Effector memory CD4-positive, alpha-beta T cell (primary cell): ENCODE measurements at places on chromosomes 2 and 18.

- DNase-seq: no peak
Measured at GRCh38 chr2:112814278-112814677, 22.3 kb downstream of the IL1B start.

GRCh38 chr2:202072226-202072625, 829 bp upstream of the KIAA2012 start:
- DNase-seq: no peak

GRCh38 chr2:170475878-170476277, 239.3 kb upstream of the SP5 start:
- DNase-seq: no peak

DNA sequence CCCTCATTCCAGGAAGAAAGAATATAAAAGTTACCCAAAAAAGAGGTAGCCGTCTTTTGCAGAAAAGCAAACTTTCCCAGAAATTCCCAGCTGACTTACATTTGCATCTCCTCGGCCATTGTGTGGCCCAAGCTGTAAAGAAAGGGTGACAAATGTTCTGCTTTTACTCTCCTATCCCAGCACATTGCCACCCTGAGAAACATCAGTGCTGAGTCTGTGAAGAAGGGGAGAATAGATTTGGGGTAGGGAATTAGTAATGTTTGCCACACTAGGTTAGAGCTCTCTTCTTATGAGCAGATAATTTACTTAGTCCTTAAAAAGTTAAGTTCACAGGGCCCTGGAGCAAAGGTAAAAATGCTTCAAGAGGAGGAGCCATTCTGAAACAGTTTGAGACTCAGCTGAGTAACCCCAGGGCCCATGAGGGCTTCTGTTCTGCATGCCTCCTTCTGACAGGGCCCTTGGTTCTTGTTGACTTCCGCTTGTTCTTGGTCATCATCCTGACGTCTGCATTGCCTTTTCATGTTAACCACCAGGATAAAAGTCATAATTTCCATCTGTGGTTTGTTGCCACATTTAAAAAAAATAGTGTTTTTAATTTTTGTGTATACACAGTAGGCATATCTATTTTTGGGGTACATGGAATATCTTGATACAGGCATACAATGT, 550.7 kb downstream of the RNF144A start:
- DNase-seq: peak; percentile 12

GRCh38 chr2:119586085-119586484, 41.8 kb downstream of the CFAP221 start:
- DNase-seq: no peak

GRCh38 chr18:25235401-25236042, 116.4 kb downstream of the ZNF521 start:
- DNase-seq: no peak

DNA sequence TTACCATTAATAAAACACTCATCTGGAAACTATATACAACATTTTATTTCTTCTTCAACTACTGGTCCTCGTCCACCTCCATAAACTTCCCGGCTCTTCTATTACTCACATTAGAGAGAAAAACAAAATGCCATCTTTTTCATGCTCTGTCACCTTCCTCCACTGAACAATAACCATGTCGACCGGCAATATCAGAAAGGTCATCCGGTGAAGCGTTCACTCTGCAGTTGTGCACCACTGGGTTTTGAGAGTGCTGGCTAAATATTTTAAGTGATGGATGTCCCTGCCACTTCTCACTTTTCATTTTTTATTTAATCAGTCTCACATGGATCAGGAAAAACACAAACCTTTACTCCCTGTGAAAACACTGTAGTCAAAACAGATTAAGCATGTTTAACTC, 48.2 kb downstream of the SPP2 start:
- DNase-seq: no peak

- no peak for DNase-seq
Measured at GRCh38 chr2:130798472-130799218, 38.1 kb upstream of the ARHGEF4 start.

- no peak for DNase-seq
Measured at GRCh38 chr2:39469807-39470206, 32.7 kb upstream of the MAP4K3 start.

- no peak for DNase-seq
Measured at GRCh38 chr2:218871345-218872302, 9.0 kb upstream of the WNT10A start.

DNA sequence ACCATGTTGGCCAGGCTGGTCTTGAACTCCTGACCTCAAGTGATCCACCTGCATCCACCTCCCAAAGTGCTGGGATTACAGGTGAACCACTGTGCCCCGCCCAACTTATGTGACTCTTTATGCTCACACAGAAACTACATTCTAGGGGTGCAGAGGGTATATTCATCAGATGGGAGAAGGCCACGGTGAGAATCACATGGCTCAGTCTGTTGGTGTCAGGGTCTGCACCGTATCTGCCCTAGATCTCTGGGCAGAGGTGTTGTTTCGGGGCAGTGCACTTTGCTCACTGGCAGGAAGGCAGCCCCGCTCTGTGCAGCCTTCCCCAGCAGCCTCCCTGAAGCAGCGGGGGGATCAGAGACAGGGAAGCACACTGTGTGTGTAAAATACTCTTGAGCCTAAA, 76.4 kb downstream of the SH3RF3 start:
- DNase-seq: no peak

DNA sequence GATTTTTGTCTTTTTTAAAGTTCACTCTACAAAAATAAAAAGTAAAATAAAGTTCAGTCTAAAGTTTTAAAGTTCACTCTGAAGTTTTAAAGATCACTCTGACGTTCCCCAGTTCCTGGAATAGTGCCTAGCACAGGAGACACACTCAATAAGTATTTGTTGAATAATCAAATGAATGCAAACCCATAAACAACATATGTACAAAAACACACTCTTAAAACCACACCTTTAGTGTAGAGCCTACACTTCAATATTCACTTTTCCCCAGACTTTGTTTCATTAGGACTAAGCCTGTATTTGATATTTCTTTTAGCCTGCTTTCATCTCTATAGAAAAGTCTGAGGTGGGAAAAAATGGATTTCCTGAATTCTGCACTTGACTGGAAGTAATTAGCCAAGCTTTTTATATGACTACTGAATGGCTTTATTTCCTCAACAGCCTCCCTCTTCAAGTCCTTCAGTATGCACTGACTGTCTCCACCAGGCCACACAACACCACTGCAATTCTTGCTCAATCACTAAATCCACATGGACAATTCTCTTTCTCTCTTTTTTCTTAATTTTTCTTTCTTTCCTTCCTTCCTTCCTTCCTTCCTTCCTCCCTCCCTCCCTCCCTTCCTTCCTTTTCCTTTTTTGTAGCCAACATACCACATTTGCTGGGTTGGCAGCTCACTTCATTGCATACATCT, 104.6 kb downstream of the SS18 start:
- no peak for DNase-seq

- DNase-seq: no peak
Measured at GRCh38 chr2:121303531-121304263, 18.7 kb upstream of the TFCP2L1 start.

DNA sequence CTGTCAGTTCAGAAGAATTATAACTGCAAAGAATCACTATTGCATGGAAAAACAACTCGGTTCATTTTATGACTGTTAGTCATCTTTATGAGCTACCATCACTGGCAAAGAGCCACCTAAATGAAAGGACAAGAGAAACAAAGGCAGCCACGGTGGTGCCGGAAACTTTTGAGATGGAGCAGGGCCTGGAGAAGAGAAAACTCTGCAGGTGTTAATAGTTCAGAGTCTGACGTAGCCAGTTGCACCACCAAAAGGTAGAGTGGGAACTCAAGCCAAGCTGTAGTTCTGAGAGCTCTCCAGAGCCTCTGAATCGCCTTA, 110.9 kb downstream of the FTCDNL1 start:
- DNase-seq: no peak

DNA sequence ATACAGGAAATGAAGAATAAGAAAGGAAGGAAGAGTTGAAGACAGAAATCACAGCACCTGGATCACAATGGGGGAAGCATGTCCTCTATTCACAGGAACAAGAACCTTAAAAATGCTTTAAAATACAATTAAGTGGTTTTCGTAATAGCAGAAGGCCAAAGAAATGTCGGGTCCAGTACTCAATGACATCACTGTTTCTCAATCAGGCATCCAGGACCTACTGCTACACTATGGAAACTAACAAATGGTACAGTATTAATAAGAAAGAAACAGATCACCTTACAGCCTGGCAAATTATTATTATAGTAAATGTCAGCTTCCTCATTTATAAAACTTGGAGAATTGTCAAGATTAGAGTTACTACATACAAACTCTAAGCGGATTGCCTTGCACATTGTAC, 15.8 kb downstream of the HNRNPLL start:
- no peak for DNase-seq

GRCh38 chr2:40041422-40042382, 262.6 kb upstream of the THUMPD2 start:
- no peak for DNase-seq

DNA sequence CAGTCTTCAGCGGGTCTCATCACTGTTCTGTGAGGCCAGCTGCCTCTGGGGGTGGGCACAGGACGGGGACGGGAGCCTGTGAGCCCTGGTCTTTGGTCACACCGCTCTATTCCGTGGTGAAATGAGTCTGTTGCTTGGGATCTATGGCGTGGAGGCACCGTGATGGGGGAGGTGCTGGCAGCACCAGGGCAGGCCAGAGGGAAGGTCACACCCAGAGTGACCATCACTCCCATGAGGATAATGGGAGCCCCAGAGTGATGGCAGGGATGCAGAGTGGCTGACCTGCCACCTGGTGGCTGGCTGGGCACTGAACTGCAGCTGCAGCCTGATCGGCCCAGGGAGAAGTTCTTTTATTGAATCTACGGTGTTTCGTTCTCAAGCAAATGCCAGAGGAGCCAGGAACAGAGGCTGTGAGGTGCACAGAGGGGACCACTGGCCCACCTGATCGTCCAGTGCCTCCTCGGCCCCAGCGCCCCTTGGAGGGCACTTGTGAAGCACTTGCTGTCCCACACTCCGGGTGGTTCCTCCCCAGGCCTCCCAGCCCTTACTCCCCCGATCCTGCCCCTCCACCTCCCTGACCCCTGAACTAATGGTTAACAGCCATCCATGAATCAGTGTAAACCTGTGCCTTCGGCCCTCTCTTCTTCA, 17.9 kb downstream of the KCNIP3 start:
- no peak for DNase-seq

- no peak for DNase-seq
Measured at GRCh38 chr2:143579456-143579855, 450.2 kb downstream of the ARHGAP15 start.

DNA sequence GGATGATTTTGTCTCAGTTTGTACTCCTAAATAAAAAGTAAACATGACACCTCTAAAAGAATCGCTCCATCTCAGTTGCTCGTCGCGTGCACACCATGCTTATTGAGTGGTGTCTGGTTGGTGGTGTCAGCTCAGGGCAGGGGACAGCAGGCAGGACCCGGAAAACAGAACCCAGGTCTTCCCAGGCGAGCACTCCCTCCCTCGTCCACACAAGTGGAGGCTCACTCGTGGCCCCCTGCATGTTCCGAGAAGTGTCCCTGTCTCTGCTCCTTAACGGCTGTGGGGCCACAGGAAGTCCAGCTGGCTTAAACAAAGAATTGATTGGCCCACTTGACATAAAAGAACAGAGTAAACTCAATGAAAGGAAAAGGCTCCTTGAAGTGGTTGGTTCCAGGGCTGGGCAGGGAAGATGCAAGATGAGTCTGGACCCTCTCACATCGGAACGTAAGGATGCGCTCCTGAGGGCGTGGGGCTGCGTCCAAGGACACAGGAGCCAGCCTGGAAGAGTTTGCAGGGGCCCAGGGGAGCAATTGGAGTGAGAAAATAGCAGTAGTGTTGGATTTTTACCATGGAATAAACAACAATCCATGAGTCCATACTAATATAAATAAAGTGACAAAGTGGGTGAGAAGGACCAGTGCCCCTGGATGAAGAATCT, 13.1 kb upstream of the CNDP1 start:
- DNase-seq: no peak

GRCh38 chr18:35174093-35174731, 66.6 kb upstream of the ZNF397 start:
- DNase-seq: no peak

DNA sequence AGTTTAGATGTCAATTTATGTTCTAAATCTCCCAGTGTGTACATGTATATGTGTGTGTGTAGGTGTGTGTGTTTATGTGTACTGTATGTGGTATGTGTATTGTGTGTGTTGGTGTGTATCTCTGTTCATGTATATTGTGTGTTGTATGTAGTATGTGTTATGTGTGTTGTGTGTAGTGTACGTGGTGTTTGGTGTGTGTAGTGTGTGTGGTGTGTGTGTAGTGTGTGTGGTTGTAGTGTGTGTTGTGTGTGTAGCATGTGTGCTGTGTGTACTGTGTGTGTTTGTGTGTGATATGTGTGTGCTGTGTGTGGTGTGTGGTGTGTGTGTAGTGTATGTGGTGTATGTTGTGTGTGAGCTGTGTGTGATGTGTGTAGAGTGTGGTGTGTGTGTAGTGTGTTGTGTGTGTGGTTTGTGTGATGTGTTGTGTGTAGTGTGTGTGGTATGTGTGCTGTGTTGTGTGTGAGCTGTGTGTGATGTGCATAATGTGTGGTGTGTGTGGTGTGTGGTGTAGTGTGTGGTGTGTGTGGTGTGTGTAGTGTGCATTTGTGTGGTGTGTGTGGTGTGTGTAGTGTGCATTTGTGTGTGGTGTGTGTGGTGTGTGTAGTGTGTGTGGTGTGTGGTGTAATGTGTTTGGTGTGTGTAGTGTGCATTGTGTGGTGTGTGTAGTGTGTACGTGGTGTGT, 5.2 kb upstream of the RTP5 start:
- no peak for DNase-seq

DNA sequence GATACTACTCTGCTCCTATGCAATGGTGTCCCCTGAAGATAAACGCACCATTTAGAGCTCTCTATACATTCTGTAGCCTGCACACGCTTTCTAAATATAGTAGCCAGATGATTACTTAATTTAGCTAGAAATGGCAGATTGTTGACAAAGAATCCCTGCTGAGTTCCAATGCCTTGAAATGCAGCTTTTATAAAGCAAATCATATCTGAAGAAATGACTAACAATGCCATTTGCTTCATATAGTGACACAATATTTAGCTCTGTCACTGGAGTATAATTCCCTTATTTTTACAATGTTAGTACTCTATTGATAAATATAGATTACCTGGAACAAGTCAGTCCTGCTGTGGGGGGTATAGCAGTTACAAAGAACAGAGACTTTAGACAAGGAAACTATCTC, 166.2 kb downstream of the CDCA7 start:
- no peak for DNase-seq

DNA sequence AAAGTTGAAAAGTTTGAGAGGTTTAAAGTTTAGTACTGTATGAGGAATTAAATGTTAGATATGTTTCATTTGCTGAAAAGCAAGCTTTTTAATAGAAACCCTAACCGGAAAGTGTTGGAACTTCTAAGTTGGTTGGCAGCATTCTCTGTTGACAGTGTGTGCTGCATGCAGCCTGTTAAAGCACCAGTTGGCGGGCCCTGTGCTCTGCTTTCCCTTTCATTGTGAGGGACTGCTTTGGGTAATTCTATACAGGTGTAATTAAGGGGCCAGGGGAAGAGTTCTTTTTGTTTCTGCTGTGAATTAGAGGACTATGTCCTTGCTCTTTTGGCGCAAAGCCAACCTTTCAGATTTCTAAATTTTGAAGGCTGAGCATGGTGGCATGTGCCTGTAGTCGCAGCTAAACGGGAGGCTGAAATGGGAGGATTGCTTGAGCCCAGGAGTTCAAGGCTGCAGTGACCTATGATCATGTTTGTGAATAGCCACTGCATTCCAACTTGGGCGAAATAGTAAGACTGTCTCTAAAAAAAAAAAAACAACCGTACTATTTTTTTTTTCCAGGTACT, 20.1 kb downstream of the PLEKHB2 start:
- no peak for DNase-seq
